Muscle of leg (tissue), 16 donors: ENCODE measurements at places on chromosomes 5 and 9.

DNA sequence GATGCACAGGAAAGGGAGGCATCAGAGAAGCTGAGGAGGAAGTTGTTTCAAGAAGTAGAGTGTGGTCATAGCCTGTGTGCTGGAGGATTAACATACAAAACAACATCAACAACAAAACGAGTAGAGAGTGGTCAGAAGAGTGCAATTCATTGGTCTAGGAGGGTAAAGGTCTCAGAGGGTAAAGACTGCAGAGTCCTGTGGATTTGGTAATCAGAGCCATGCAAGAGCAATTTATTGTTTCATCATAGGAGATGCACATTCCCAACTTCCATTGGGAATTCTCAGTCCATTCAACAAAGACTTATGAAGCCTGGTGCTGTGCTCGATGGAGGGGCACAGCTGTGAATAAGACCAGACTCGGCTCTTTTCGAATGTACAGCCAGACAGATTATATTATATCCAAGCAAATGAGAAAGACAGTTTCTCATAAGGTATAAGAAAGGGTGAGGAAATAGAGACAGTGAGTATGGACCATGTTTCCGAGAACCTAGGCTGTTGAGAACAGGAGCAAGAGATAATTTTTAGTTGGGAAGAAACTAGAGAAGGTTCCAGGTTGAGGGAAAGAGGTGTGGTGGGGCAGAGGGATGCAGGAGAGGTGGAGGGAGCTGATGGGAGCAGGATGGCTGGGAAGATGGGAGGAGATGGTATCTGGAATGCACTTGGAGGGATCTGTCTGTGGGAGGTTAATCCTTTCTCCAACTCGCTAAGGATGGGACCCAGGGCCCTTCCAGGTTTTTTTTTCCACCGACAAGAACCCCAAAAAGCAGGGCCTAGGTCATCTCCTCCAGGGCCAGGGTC lies 7.9 kb upstream of the MYORG start:
- H3K4me3 ChIP-seq: no peak overlapping the region
- H3K27ac ChIP-seq: no peak overlapping the region
- peaks cover 17% of the 10 kb centered on the region for H3K4me1 ChIP-seq
- DNase-seq: no peak

- no peaks in the 10 kb centered on the region for H3K36me3 ChIP-seq
- no peak for DNase-seq
- no peaks in the 10 kb centered on the region for H3K27me3 ChIP-seq
- no peak overlapping the region for H3K4me3 ChIP-seq
These were observed 124.7 kb downstream of the ALDH1A1 start for GRCh38 chr9:72827950-72828731.

GRCh38 chr5:31952067-31952466 lies 222.1 kb downstream of the GOLPH3 start:
- H3K4me3 ChIP-seq: no peak overlapping the region
- H3K27me3 ChIP-seq: no peaks in the 10 kb centered on the region
- no peaks in the 10 kb centered on the region for H3K36me3 ChIP-seq
- no peaks in the 10 kb centered on the region for H3K4me1 ChIP-seq
- no peak overlapping the region for H3K27ac ChIP-seq
- no peak for DNase-seq

GRCh38 chr9:98811051-98811650 lies 3.7 kb downstream of the GALNT12 start:
- no peak overlapping the region for H3K27ac ChIP-seq
- H3K36me3 ChIP-seq: no peaks in the 10 kb centered on the region
- H3K4me3 ChIP-seq: no peak overlapping the region
- peaks cover 16% of the 10 kb centered on the region for H3K27me3 ChIP-seq
- no peak for DNase-seq

DNA sequence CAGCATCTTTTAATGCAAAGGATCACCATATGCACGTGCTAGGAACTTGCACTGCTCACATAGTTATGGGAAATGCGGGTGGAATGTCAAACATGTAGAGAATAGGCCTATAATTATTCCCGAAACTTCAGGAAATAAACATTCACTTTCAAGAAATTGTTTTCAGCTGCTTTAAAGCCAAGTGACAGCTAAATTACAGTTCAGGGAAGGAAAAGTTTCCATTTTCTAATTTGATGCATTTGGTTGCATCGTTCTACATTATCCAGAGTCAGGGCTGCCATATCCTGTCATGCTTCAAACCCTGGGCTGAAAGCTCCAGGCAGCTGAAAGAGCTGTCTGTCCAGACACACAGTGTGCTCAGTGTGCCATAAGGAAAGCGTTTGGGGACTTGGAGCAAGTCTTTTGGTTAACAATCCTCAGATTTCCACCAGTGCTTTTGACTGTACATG lies 518.1 kb downstream of the CSNK1G3 start:
- no peak overlapping the region for H3K4me3 ChIP-seq
- DNase-seq: peak; percentile 53
- no peaks in the 10 kb centered on the region for H3K4me1 ChIP-seq
- H3K27ac ChIP-seq: no peak overlapping the region
- no peaks in the 10 kb centered on the region for H3K36me3 ChIP-seq

DNA sequence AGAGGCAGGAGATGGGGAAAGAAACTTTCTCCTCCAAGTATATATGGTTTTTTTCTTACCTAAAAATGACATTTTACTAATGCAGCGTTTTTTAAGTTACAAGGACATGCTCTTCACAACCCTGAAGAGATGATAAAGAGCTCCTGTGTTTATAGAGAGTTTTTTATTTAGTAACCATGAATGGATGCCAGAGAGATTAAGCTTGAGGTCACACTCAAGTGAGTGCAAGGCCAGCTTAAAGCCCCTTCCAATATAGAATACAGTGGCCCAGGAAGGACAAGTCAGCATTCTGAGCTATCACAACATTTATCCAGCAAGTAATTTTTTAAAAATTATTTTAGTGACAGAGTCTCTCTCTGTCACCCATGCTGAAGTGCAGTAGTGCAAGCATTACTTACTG lies 6.7 kb upstream of the HAVCR2 start:
- H3K27me3 ChIP-seq: no peaks in the 10 kb centered on the region
- no peak overlapping the region for H3K4me3 ChIP-seq
- no peaks in the 10 kb centered on the region for H3K4me1 ChIP-seq
- DNase-seq: peak; percentile 9
- H3K27ac ChIP-seq: no peak overlapping the region

DNA sequence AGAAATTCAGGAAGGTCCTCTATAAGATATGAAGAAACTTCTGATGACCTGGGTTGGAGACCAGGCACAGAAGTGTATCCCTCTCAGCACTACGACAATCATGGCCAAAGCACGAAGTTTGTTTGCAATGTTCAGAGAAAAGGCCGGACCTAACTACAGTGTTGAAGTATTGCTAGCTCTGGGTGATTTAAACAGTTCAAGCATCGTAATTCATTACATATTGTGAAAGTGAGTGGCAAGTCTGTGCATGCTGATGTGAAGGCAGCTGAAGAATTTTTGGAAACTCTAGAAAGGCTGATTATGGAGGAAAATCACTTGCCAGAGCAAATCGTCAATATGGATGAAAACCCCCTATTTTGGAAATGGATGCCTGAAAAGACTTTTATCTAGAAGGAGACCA lies 67.2 kb upstream of the PANK3 start:
- DNase-seq: no peak
- H3K4me3 ChIP-seq: no peak overlapping the region
- H3K27ac ChIP-seq: no peak overlapping the region

GRCh38 chr9:16928179-16928945 lies 57.9 kb upstream of the BNC2 start:
- H3K4me3 ChIP-seq: no peak overlapping the region
- DNase-seq: no peak
- no peaks in the 10 kb centered on the region for H3K36me3 ChIP-seq
- no peak overlapping the region for H3K27ac ChIP-seq
- H3K27me3 ChIP-seq: no peaks in the 10 kb centered on the region
